ENCODE measurements at places on chromosomes 11 and 22. TPM values are rescaled to one million over a fixed set of nuclear protein-coding genes. Genes with fewer than 3 reads are reported as not detected.

TENM4 gene
- 0.14 TPM for total RNA-seq

DNA sequence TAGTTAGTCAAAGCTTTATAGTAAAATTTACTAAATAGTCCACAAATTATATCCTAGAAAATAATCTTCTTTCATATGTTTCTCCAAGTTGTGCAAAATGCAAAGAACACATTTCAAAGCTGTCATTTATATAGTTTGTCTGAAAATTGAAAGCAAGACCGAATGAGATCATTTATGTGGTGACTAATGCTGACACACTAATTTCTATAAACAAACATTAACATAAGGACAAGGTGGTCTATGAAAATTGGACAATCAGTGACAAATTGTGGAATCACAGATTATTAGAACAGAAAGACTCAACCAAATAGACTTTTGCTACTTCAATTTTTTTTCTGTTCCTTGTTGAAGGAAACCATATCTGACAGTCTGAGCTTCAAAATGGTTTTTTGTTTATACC, 1056.1 kb downstream of the LRRC4C start:
- DNase-seq, result no peak

DNA sequence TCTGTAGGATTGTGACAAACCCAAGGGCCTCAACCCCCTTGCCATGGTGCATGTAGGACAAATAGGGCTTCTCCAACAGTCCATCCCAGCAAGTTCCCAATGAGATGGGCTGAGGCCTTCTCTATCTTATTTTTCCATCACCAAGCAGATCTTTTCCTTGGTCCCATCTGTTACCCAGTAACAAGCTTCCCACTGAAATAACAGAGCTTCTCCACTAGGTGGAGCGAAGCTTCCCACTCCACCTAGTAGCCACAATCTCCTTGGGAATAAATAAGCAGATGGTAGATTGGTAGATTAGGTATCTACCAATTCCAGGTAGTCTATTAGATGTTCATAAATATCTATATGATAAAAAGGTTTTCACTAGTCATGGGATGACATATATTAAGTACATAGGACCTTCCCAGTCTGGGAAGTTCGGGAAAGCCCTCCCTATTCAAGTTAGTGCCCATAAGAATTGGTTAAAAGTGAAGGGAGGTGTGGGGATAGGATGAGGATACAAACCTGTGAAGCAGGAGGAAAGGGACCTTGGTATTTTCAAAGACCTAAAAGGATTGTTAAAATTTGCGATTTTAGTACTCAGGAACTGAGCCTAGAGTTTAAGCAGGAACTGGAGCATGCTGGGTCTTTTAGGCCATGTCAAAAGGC, 5.9 kb upstream of the OR52L1 start:
- no peak for DNase-seq

GLYAT gene
- total RNA-seq, result not detected

A4GALT gene
- 16.1 TPM for total RNA-seq

DNA sequence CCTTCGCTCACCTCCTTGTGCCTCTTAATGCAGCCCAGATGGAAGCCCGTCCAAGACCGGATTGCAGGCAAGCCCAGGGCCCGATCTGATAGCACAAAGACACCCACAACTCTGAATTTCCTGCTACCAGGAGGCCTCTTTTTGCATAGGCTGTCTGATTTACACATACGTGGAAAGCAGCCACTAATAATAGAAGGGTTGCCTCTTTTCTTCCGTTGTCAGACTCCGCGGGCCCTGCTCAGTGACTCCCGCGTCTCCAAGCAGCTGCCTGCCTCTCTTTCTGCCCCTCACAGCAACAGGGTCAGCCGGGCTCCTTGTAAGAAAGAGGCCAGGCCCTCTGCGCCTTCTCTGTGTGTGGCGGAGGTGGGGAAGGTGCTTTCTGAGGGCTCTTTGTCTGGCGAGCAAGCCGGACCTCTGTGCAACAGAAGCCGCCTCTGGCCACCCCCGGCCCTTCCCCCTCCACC, 26.7 kb downstream of the FLI1 start:
- DNase-seq, result peak; percentile 67

GRCh38 chr11:3126207-3126865, 38.8 kb downstream of the OSBPL5 start:
- peak; percentile 93 for DNase-seq

DNA sequence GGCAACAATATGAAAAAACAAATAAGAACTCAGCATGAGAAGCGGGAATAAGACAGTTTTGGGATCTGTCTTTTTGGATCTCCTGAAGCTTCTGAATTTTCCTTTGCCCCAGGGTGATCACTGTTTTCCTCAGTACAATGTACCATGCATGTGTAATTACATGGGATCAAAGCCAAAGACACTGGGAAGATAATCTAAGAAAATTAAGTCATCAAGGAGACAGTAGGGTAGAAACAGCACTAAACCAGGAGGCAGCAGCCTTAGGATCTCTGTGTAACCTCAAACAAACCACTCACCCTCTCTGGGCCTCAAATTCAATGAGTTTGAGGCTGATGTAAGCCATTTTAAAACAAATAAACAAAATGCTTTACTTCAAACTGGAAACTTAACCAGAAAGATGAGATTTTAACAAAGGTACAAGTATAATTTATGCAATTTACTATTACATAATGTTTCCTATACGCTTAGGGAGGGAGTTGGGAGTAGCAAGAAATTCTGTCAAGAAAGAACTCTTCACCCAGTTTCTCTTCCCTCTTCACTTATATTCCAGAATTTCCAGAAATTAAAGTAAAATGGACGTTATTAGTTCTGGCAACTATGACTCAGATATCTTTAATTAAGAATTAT, 77.0 kb downstream of the RAB30 start:
- DNase-seq, result no peak

SYT7 gene
- 10.0 TPM for total RNA-seq

PISD gene
- total RNA-seq, result 111 TPM

- no peak for DNase-seq
Measured at GRCh38 chr11:115561116-115561515, 56.9 kb upstream of the CADM1 start.

CHCHD10 gene
- 80.1 TPM for total RNA-seq

- no peak for DNase-seq
Measured at GRCh38 chr11:15981292-15981691, 375.1 kb downstream of the SOX6 start.

DNA sequence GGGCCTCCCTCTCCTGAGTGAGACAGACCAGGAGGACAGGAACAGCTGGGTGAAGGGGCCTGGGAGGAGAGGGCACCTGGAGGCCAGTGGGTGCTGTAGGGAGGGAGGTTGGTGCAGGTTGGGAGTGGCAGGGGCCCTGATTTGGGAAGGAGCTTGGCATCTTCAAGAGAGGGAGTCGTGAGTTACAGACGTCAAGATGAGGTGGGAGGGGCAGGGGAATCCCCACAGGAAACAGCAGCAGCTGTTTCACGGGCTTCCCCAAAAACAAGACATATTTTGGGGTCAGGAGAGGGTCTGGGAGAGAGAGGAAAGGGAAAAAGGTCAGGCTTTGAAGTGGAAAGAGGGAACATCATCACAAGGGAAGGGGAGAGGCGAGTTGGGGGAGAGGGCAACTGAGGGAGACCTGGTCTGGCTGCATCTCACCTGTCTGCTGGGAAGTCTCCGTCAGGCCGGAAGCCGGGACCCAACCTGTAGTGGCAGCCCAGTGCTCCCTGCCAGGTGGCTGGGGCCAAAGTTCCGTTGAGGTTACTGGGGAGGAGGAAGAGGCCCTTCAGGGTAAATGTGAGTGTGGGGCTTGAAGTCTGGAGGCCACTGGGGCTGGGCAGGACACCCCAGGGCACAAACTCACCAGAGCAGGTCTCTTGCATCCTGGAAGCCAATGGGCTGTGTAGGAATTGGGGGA, 4.4 kb downstream of the NAALADL1 start:
- no peak for DNase-seq

- DNase-seq, result no peak
Measured at GRCh38 chr11:43833657-43834073, 47.0 kb upstream of the ALKBH3 start.

- DNase-seq, result no peak
Measured at GRCh38 chr22:24422102-24422665, 5.2 kb upstream of the ADORA2A start.

DNA sequence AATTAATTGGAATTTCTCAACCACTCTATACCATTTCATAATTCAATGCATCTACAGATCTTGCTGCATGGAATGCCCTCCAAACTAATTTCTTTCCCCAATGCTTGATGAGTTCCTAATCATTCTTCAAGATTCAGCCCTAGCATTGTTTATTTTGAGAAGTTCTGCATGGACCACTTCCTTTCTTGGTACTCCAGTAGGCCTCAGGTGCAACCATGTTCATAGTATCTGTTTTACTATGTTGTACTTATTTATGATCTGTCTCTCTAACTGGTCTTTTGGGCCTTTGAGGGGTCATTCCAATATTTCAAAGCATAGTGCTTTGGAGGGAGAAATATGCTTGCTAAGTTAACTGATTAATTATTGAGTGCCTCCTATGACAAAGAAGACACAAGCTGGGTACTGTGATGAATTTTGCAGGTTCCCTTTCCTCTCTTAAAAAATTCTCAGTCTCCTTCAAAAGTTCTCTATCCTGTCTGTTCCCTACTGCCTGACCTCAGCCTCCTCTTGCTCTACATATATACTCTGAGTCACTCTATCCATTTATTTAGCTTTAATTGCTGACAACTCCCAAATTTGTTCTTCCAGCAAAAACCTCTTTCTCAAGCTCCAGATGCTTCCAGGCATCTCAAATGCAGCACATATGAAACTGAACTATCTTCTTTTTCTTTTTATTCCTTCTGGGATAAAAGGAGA, 9.5 kb downstream of the MRPL17 start:
- no peak for DNase-seq

DNA sequence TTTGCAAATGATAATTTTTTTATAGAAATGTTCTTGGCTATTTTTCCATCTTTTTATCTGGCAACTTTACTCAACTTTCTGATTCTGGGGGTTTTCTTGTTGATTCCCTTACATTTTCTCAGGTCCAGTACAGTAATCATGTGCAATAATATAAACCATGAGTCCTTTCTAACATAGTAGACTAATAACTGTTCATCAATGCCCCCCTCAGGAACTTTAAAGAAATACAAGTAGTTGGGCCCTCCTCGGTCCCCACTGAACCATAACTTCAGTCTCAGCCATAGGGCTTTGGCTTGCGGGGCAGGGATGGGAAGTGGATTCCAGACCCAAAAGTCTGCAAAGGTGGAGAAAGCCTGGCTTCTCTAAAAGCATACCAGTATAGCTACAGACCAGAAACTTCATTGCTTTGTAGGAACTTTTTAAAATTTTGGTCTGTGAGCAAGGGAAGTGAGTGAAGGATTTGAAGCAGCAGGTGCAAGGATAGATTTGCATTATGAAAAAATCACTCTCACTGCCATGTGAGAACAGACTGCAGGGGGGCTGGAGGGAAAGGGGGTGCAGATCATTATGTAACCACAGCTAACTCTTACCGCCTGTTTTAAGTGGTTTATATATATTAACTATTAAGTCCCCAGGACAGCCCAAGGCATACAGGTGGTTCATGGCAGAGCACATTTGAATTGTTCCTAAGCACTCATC, 10.4 kb upstream of the TUB start:
- no peak for DNase-seq

DNA sequence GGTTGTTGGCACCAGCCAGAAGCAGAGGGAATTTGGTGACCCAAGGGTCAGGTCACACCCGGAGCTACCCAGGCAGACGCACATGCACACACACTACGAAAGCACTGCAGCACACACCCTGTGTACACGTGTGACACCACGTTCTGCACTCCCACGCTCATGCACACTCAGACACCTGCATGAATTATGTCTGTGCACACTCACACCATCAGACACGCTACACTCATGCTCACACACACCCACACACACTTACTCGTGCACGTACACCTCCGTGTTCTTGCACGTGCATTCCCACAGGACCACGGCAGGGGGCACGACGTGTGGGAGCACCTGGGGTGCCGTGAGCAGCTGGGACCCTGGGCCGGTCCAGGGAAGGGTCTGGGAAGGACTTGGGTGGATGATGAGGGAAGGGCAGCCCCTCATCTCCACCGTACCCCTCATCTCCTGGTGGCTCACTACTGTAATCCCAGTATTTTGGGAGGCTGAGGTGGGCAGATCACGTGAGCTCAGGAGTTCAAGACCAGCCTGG, 20.8 kb upstream of the GAL start:
- DNase-seq, result no peak

EMID1 gene
- 1.9 TPM for total RNA-seq

DNA sequence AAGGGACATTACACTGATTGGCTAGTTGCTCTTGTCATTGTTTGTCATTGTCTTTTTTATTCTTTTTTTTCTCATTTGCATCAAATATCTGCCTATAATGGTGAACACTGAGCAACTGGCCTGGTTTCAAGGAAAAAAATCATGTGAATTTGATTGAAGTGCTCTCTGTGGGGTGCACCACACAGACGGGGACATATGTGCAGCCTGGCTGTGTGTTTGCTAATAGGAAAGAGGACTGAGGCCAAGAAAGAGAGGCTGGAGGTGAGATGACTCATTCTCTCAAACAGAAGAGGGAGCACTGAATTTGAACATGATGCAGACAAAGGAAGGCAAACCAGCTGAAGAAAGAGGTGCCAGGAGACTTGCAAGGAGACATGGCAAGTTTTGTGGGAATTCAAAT, 684.9 kb upstream of the CCDC90B start:
- no peak for DNase-seq

All from transverse colon (tissue), 4 donors.